IMR-90 (cell line): ENCODE measurements at places on chromosomes 2 and 18. TPM values are rescaled to one million over a fixed set of nuclear protein-coding genes. Genes with fewer than 3 reads are reported as not detected.
A peak's percentile ranks its signal among the peaks of the same experiment; 100 is the strongest.

DNA sequence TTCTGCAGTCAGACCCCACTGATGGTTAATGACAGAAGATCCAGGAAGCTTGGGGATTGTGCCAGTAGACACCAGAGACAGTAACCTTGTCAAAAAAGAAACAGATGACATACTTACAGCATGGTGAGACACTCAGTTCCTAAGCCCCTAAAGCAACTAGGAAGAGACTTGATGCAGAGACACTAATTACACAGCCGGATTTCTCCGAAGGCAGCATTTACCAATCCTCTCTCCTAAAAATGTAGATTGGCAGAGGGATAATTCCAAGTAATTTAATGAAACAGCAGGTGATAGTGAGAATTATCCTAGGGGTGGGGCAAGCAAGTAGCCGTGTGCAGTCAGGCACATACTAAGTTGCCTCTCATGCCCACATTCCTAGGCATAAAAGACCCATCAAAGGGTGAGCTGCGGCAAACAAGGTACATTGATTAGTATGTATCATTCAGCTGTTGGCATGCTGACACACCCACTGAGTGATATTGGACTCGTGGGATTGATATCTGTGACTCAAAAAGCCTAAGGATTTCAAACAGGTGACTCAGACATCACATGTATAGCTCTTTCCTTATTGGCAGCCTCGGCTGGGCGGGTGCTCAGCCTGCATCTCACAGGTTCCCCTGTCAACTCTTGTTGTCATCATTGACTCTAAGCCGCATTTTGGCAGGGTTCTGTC is 296.7 kb upstream of the ATP5MC3 start:
- no peak for DNase-seq

- DNase-seq = peak; percentile 78
Measured at GRCh38 chr2:8103085-8103708, 578.7 kb upstream of the ID2 start.

GRCh38 chr2:71609029-71609428 is 155.7 kb downstream of the DYSF start:
- no peak for DNase-seq

DNA sequence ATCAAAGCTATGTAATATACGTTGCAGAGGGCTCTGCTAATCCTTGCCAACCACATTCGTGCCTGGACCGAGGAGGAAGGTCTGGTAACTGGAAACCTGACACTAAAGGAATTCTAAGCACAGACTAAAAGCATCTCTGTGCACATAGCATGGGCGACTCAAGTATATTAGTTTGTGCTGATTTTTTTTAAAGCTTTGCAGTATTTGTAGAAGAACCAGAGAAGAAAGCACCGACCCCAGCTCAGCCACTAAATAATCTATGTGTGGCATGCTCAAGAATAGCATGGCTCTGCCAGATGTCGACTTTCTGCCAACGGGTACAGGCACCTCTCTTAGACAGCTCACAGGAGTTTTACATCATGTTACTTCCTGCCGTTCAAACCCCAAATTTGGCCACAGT is 73.2 kb upstream of the NRP2 start:
- DNase-seq = peak; percentile 46

DNA sequence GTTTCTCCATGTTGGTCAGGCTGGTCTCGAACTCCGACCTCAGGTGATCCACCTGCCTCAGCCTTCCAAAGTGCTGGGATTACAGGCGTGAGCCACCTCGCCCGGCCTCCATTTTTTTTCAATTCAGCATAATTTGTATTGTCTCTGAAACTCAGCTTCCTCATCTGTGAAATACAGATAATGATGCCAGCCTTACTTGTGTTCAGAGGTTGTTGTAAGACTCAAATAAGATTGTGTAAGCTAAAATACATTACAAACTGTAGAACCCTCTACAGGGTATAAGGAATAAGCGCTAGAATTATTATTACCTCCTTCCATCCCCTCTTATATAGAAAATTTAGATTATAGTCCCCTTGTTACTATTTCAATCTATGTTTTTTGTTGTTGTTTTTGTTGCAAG is 24.8 kb upstream of the STARD7 start:
- DNase-seq = no peak

- DNase-seq = no peak
Measured at GRCh38 chr2:172229125-172229524, 126.4 kb upstream of the DLX2 start.

- peak; percentile 53 for DNase-seq
Measured at GRCh38 chr2:84631047-84631446, 114.7 kb downstream of the DNAH6 start.

GRCh38 chr2:241560883-241561474 is 2.4 kb downstream of the BOK start:
- DNase-seq = peak; percentile 49

DNA sequence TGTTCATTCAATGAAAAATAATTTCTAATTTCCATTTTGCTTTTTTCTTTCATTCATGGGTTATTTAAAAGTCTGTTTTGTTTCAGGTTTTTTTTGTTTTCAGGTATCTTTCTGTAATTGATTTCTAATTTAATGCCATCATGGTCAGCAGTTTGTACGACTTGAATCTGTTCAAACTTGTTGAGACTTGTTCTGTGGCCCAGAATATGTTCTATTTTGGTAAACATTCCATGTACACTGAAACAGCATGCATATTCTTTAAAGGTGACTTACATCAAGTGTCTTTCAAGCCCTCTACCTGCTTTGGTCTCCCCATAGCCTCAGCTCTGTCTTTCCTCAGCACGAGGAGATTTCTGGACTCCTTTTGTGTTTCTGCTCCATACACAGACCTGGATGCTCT is 49.1 kb downstream of the CYP1B1 start:
- no peak for DNase-seq

- DNase-seq = no peak
Measured at GRCh38 chr2:10269711-10270610, 32.7 kb upstream of the HPCAL1 start.

DNA sequence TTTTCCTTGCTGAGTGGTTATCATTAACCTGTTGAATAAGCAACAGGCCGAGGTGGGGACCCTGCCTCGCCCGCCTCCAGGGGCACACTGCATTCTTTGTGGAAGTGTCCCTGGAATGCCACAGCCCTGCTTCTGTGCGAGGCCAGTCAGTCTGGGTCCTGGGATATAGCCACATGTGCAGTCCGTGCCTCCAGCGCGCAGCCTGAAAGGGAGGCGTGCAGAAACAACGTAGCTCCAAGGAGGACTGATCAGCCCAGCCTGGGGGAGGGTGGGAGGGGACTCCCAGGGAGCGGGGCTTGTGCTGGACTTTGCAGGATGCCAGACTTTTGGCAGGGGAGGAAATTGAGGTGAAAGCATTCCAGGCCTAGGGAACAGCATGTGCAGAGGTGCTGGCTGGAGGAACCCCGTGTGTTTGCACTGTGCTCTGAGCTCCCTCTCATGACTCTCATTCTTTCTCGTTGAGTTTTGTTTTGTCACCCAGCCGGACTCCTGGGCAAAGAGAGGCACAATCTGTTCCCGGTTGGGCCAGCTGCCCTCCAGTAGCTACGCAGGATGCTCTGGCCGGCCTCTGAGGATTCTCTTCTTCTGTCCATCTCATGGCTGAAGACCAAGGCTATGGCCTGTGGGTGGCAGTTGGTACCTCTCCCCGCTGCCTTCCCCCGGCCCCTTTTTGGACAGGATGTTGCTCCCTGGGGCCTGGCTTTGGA is 39.7 kb downstream of the HPCAL1 start:
- no peak for DNase-seq

- peak; percentile 74 for DNase-seq
Measured at GRCh38 chr18:79393635-79394533, 1.8 kb upstream of the NFATC1 start.

GRCh38 chr2:60116161-60116875 is 437.1 kb downstream of the BCL11A start:
- DNase-seq = no peak

GRCh38 chr18:35296060-35296459 is 6.0 kb upstream of the ZSCAN30 start:
- no peak for DNase-seq

DNA sequence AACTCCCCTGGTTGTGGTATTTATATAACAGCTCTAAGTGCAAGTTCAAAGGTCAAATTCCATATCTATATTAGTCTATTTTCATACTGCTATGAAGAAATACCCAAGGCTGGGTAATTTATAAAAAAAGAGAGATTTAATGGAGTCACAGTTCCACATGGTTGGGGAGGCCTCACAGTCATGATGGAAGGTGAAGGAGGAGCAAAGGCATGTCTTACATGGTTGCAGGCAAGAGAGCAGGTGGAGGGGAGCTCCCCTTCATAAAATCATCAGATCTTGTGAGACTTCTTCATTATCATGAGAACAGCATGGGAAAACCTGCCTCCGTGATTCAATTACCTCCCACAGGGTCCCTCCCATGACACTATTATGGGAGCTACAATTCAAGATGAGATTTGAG is 179.6 kb upstream of the FBXO11 start:
- no peak for DNase-seq

- no peak for DNase-seq
Measured at GRCh38 chr2:2765839-2766495, 434.9 kb upstream of the MYT1L start.

- no peak for DNase-seq
Measured at GRCh38 chr2:29124504-29124903, 9.3 kb downstream of the CLIP4 start.

GRCh38 chr2:224155896-224156295 is 116.8 kb upstream of the SERPINE2 start:
- peak; percentile 30 for DNase-seq

GRCh38 chr2:7847321-7847720 is 834.5 kb upstream of the ID2 start:
- DNase-seq = peak; percentile 5

The RND3 gene
- total RNA-seq = 331 and 449 TPM in 2 replicates

The GULP1 gene
- 40.1 and 54.4 TPM in 2 replicates for total RNA-seq
